NCI-H226 (cell line): ENCODE measurements at places on chromosomes 1 and 21.

- DNase-seq, result peak; percentile 26
Measured at GRCh38 chr1:161502641-161503393, 2.4 kb upstream of the FCGR2A start.

GRCh38 chr21:45396620-45396995 lies 8.4 kb upstream of the COL18A1 start:
- no peak for DNase-seq

- peak; percentile 21 for DNase-seq
Measured at GRCh38 chr1:198970916-198971315, 332.1 kb downstream of the PTPRC start.

DNA sequence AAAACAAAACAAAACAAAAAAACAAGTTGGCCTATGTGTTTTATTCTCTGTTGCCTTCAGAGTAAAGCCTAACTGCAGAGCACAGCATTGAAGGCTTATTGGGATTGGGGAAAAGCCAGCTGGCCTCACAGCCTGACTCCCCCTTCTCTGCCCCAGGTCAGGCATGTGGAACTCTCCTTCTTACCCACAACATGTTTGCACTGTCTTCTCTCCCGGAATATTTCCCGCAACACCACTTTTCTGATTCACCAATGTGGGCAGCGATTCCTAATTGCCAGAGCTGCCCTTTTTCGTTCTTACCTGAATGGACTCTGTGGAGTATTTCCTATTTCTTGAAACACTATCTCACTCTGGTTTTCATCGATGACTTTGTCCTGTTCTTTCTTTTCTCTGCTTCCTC lies 2.8 kb upstream of the TARBP1 start:
- DNase-seq, result no peak

DNA sequence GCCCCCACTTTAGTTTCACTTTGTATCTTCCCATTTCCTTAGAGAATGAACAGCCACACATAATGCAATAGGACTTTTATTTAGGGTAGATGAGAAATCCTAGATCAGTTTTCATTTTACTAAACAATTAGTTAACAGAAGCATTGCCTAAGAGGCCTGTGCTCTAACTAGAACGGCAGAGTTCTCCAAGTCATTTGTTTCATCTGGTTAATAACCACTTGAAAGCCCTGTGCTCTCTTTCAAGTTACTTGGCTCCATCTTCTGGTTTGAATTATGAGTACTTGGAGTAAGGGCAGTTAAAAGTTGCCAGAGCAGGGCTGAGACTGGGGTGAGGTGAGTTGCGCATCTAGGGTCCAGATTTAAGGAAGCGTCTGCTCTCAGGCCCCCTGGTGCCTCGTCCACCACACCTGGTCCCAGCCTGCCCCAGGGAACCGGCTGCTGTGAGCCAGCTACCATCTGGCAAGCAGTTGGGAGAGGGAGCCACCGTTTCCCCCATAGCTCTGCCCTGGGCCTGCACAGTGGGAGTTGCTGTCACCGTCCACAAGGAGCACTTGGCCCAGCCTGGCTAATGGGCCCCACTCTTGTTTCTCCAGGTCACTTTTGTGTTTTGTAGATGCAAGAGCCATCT lies 18.1 kb upstream of the SLC44A3 start:
- DNase-seq, result peak; percentile 42

- DNase-seq, result no peak
Measured at GRCh38 chr1:117659550-117660270, 53.9 kb downstream of the TENT5C start.

GRCh38 chr1:20212085-20212684 lies 25.9 kb upstream of the PLA2G2C start:
- no peak for DNase-seq

- peak; percentile 80 for DNase-seq
Measured at GRCh38 chr1:84851839-84852238, 41.2 kb downstream of the LPAR3 start.

- DNase-seq, result peak; percentile 97
Measured at GRCh38 chr1:92446546-92446945, 40.2 kb downstream of the GFI1 start.

- no peak for DNase-seq
Measured at GRCh38 chr1:36284517-36284916, 21.7 kb upstream of the SH3D21 start.

- peak; percentile 56 for DNase-seq
Measured at GRCh38 chr1:67191668-67192520, 25.6 kb downstream of the IL23R start.

DNA sequence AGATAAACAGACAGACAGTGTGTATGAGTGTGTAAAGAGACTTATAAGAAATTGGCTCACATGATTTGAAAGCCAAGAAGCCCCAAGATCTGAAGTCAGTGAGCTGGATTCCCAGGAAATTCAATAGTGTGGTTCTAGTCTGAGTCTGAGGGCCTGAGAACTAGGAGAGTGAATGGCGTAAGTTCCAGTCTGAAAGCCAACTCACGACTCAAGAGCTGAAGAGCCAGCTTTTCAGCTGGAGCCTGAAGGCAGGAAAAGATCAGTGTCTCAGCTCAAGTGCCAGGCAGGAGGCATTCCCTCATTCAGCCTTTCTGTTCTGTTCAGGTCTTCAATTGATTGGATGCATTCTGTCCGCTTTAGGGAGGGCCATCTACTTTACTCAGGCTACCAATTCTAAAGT lies 257.2 kb downstream of the PLPP3 start:
- no peak for DNase-seq

GRCh38 chr1:8976896-8977450 lies 31.3 kb downstream of the CA6 start:
- DNase-seq, result no peak

DNA sequence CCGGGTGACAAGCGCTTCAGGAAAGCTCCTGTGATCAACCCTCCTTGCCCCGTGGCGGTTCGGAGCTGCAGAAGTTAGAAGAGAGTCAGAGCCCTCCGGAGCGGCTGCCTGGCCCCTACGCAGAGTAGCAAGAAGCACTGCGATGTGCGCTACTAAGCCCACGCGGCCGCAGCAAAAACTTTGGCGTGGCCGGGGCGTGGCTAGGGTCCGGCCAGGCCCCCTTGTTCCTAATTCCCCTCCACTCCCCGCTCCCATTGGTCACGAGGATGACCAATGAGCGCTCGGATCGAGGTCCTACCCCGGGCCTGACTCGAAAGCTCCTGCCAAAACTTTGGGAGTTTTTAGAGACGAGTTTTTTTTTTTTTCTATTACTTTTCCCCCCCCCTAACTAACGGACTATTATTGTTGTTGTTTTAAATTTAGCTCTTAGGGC lies at the start of gene HLX:
Gene HLX, plus strand, starts transcription at position 368 of the 433 bp plus-strand sequence. CDS start 415 bp downstream, outside the sequence.
- peak; percentile 67 for DNase-seq

GRCh38 chr1:220775240-220775853 lies 11.4 kb upstream of the MTARC1 start:
- DNase-seq, result no peak

GRCh38 chr1:83497563-83497962 lies 501.4 kb downstream of the TTLL7 start:
- DNase-seq, result no peak

- no peak for DNase-seq
Measured at GRCh38 chr1:9466780-9467758, 72.2 kb upstream of the SLC25A33 start.

- no peak for DNase-seq
Measured at GRCh38 chr1:205523261-205523890, 18.9 kb downstream of the CDK18 start.

GRCh38 chr1:54096227-54096876 lies 42.9 kb downstream of the TCEANC2 start:
- no peak for DNase-seq

- DNase-seq, result no peak
Measured at GRCh38 chr1:219927956-219928790, at the start of gene SLC30A10. Gene SLC30A10, minus strand, starts transcription at chr1:219928557. Its CDS starts 117 bp downstream, at chr1:219928440.

DNA sequence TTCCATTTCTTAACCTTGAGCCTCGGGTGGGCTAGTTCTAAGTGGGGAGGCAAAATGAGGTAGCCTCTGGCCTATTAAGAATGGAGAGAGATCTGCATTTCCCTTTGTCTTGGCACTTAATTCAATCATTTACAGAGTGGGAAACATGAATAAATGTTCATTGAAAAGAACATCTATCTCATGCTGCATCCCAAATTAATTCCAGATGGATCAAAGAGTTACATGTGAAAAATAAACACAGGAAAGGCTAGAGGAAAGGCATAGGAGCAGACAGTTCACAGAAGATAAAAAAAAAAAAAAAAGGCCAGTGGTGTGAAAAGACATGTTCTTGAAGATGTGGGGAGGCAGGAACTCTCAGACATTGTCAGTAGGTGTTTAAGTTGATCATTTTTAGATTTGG lies 35.7 kb upstream of the EPS8L3 start:
- DNase-seq, result no peak

GRCh38 chr1:183033205-183033604 lies 10.0 kb downstream of the LAMC1 start:
- DNase-seq, result no peak

DNA sequence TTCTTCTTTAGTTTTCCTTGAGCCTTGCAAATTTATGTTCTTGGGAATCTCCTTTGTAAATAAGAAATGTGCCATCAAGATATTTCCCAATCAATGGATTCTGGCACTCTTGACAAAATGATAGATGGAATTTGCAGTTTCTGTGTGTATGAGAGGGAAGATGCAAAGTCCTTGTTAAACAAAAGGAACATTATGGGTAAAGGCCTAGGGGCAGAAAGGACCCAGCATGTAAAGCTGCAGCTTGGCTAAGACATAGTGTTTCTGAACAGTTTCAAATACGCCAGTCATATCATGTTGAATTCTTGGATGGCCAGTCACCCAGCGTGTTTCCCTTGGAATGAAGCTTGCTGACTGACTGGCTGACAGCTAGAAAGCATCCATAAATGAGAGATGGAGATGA lies 210.8 kb downstream of the NFIA start:
- DNase-seq, result no peak

GRCh38 chr1:153795330-153795837 lies 20.2 kb downstream of the SLC27A3 start:
- no peak for DNase-seq

- no peak for DNase-seq
Measured at GRCh38 chr1:83994111-83994510, 4.8 kb downstream of the TTLL7 start.

GRCh38 chr1:62691062-62691844 lies 3.1 kb upstream of the DOCK7 start:
- DNase-seq, result no peak
